NCI-H69 (cell line): ENCODE measurements at places on chromosomes 16 and 17.

- no peak for DNase-seq
Measured at GRCh38 chr16:66154801-66155200, 211.7 kb upstream of the CDH5 start.

- DNase-seq = peak; percentile 43
Measured at GRCh38 chr17:17815436-17816200, 21.2 kb downstream of the SREBF1 start.

DNA sequence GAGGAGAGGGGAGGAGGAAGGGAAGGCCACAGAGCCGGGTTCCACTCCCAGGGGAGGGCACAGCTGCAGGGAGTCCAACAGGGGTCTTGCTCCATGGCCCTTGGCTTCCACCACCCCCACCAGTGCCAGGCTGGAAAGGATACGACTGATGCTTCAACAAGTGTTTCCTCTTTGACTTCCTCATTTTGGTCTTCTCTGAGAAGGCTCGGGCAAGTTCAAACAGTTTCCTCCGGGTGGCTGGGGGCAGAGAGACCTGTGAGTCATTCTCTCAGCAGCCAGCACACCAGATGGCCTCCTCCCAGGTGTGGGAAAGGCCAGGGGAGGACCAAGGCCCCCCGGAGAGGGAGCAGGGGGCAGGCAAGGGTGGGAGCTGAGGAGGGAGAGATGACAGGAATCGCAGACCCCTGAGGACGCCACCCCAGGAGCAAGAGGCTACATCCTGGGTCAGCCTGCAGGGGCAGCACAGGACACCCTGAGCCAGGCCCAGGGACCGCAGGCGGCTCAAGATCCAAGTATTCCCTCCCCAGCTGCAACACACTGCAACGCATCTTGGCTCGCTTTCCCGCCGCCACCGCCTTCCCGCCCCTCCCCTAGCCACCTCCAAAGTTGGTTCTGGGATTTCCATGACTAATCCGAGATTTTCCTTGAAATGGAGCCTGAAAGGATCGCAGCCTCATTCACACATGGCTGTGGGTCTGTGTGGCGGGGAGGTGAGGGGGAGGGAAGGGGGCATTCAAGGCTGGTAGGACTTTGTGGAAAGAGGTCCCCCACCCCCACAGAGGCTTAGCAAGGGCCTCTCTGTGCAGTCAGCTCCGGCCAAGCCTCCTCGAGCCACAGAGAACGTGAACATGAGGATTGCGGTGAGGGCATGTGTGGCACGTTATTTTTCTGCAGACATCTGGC is 18.4 kb upstream of the MRPS23 start:
- DNase-seq = peak; percentile 94

GRCh38 chr17:66426397-66427033 is 124.1 kb downstream of the PRKCA start:
- DNase-seq = peak; percentile 77

DNA sequence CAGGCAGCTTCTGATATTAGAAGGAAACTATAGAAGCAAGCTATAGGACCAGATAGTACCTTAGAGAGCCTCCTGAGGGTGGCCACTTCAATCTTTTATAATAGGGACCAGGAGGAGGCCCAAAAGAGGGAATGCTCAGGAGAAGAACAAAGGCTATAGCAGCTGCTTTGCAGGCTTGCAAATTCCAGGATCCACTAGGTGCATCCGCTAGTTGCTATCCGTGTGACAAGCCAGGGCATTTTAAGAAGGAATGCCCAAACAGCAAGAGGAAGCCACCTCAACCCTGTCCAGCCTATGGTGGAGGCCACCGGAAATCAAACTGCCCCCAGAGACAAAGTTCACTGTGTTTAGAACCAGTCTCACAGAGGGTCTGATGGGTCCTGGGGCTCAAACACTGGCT is 192.6 kb upstream of the KIF2B start:
- no peak for DNase-seq

- DNase-seq = peak; percentile 28
Measured at GRCh38 chr17:6191405-6192324, 121.5 kb downstream of the WSCD1 start.

GRCh38 chr16:7400117-7400890 is 67.7 kb downstream of the RBFOX1 start:
- no peak for DNase-seq

DNA sequence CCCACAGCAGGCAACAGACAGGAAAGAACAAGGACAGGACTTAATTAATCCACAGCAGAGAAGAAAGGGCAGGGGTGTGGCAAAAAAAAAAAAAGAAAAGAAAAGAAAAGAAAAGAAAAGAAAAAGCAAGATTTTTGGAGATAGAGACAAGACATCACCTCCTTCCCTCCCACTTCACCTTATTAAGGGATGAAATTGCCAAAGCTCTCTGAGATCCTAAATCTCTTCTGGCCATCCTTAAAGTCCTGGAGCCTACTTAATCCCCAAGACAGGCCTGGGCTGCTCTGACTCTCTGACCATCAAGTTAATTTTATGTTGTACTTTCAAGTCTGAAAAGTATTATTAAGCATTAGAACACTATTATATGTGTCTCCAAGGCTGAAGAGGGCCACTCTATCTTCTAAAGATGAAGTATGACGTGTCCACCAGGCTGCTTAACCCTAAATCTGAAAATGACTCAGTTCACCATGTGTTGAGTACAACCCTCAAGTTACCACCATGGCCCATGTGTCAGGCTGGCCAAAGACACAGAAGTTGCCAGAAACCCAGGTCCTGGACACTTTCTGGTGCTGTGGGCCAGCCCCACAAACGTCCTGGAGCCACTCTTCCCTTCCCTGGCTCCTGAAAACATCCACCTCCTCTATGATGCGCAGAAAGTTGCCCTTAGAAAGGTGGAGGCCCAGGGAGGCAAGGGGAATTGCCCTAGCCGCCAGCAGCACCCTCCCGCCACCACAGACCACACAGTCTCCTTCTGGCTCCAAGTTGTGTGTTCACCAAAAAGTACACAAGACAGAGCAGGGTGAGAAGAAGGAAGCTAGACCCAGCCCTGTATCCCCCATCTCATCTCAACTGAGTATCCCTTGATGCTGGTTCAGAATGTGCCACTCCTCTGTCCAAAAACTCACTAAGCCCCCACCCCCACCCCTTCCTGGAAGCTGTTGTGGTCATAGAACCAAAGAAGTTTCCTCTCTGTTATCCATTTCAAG is 2.7 kb downstream of the SOCS1 start:
- DNase-seq = no peak

GRCh38 chr16:51383909-51384308 is 232.8 kb upstream of the SALL1 start:
- no peak for DNase-seq

DNA sequence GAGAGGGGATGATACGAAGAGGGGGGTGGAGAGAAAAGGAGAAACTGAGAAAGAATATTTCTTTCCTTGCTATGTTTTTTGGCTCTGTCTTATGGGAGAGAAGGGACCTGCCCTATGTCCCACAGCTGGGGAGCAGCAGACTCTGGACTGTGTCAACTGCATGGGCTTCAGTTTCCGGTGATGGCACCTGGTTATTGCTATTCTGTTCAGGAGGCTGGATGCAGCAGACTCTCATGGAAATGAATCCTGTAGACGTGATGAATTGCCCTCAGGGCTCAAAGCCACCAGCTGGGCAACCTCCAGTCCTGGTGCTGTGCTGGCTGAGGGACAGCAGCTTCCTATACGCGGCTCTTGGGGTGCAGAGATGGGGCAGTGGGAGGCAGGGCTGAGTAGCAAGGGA is 121.2 kb downstream of the HAPSTR1 start:
- peak; percentile 36 for DNase-seq

GRCh38 chr17:30248786-30249185 is 13.3 kb upstream of the SLC6A4 start:
- no peak for DNase-seq

DNA sequence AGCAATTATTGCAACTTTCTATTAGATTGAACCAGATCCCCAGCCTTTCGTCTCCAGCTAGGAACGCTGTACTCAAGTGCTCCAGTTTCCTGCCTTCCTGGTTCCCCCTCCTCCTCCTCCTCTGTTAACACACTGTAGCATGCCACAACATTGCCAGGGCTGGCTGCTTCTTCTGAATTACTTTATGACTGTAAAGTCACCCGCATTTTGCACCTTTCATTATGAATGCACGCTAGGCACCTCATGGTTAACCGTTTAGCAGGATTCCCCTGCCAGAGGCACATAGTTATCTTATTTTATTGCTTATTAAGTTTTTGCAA is 4.5 kb downstream of the ZNF423 start:
- DNase-seq = peak; percentile 37

DNA sequence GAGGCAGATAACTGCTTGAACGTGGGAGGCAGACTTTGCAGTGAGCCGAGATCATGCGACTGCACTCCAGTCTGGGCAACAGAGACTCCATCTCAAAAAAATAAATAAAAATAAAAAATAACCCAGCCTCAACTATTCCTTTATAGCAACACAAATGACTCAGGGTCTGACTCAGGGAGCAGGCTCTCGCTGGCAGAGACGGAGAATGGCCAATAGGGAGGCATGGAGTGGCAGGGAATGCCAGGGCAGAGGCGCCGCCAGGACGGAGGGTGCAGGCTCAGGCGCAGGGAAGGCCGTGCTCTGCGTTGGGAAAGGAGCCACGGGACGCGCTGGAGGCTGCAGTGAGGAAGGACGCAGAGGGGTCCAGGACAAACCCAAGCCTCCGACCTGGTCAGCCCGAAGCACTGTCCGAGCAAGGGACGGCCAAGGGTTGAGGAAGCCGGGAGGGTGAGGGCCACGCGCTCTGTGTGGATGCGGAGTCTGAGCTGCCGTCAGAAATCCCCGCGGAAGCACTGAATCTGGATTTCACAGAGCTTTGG is 40.3 kb downstream of the PKD1 start:
- no peak for DNase-seq
